ENCODE measurements at places on chromosomes 1 and 21.

GRCh38 chr1:245416781-245417180 lies 262.0 kb downstream of the KIF26B start:
- no peak for DNase-seq

GRCh38 chr1:176566004-176566975 lies 103.3 kb downstream of the PAPPA2 start:
- no peak for DNase-seq

DNA sequence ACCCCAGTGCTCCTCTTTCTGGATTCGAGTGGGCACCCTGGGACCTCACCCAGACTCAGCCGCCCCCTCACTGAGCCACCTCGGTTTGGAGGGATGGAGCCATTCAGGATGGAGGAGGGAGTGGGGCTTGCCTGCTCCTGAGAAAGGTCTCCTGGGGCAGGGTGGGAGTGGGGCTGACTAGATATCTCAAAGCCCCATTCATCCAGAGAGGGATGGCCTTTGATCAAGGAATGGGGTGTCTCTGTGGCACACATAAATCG lies 10.1 kb upstream of the SPSB1 start:
- no peak for DNase-seq

DNA sequence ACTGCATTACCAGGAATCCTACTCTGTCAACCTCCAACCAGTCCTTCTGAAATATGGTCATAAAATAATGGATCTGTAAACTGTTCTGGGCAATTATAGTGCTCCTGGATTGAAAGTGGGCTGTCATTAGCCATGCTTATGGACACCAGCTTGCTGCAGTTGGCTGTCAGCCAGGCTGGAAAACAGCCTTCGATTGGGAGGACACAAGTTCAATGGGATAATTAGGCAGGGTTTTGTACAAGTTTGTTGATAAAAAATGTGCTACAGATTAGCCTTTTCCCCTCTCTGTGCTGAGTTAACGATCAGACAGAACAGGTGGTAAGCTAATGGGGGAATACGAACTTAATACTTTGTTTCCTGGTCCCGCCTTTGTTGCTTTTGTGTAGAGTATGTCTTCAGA lies 413.9 kb downstream of the DUSP10 start:
- DNase-seq = no peak

- DNase-seq = peak; percentile 33
Observed at GRCh38 chr1:21368515-21369289, 71.2 kb upstream of the NBPF3 start.

DNA sequence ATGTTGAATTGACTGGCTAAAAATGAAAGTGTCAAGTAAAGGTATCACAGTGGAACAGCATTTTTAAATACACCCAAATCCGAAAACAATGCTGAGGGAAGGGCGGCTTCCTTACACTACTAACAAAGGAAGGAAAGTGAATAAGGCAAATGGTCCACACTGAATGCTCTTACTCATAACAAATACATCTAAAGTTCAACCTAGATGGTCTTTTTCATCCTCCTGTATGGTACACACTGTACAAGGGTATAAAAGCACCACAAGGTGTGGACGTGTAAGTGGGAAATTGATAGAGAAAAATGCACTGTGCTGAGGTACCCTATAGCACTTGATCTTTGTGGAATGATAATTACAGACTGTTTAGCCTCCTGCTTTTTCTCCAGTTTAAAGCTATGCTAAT lies 7.1 kb upstream of the PALMD start:
- DNase-seq = no peak

DNA sequence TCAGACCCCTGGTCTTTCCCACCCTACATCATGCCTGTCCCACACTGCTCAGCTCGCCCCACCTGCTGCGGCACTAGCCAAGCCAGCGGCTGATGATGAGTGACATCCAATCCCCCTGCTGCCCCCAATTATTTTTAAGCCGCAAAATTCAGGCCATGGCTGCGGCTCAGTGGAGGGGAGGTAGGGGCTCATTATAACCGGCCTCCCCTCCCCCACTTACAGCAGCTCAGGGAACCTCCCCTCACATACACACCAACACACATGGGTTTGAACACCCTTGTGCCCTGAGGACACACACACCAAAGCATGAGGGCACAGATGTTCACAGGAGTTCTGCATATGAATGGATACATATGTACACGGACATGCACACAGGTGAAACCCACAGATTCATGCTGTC lies 5.3 kb downstream of the ADGRB2 start:
- DNase-seq = no peak

DNA sequence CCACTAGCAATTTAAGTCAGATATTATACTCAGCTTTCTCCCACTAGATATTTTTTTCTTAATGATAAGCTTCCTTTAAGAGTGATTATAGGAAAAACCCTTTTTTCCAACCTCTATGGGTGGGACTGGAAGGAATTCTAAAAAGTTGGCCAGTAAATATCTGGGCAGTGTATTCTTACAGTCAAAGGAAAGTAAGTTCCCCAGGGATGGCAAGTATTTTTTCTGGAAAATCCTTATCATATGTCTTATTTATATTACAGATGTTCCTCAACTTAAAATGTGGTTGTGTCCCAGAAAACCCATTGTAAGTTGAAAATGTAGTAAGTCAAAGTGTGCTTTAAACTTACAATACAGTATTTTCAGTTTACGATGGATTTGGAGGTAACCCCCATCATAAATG lies 29.2 kb downstream of the CMPK1 start:
- DNase-seq = no peak

GRCh38 chr1:85360730-85361493 lies 84.5 kb upstream of the BCL10 start:
- no peak for DNase-seq

- no peak for DNase-seq
Observed at GRCh38 chr1:230068952-230069684, 2.1 kb downstream of the GALNT2 start.

DNA sequence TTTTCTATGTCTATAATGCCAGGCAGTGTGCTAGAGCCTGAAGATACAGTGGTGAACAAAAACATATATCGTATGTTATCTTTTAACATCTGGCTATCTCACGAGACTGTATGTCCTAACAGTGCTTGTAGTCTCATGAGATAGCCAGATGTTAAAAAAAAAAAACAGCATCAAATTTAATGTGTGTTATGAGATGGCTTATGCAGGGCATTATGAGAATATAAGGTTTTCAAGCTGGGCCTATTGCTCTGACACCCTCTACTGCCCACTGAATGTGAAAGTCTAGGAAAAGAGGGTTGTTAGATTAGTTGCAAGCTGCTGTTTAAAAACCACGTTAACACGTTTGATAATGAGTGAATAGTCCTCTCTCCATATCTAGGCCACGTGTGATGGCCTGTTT lies 109.8 kb downstream of the CACHD1 start:
- no peak for DNase-seq

- no peak for DNase-seq
Observed at GRCh38 chr1:156933136-156933535, 12.7 kb downstream of the LRRC71 start.

- no peak for DNase-seq
Observed at GRCh38 chr1:208047975-208048374, 137.1 kb upstream of the CD34 start.

DNA sequence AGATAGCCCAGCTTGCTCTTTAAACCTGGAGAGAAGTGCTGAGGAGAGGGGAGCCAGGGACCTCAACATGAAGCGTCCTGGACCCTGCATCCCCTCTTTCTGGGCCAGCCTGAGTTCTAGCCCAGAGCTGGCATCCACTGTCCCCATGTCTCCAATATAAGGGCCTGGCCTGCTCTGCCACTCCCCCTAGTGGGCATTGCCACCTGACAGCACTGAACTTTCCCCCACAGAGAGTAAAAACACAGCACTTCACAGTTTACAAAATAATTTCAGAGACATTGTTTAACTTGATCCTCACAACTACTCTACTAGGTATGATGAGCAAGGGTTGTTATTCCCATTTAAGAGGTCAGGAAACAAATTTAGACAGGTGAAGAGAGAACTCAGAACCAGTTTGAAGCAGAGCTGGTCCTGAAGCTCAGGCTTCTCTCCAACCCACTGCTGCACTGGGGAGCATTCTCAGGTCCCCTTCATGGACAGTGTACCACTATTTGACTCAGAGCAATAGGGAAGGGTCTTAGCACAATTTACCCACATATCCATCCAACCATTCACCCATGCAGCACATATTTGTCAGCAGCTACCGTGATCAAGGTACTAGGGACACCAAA lies 151.2 kb downstream of the DMRTA2 start:
- DNase-seq = no peak

GRCh38 chr1:157984469-157984868 lies 9.0 kb upstream of the KIRREL1 start:
- DNase-seq = no peak

GRCh38 chr1:181064702-181065101 lies 23.8 kb upstream of the IER5 start:
- DNase-seq = no peak

DNA sequence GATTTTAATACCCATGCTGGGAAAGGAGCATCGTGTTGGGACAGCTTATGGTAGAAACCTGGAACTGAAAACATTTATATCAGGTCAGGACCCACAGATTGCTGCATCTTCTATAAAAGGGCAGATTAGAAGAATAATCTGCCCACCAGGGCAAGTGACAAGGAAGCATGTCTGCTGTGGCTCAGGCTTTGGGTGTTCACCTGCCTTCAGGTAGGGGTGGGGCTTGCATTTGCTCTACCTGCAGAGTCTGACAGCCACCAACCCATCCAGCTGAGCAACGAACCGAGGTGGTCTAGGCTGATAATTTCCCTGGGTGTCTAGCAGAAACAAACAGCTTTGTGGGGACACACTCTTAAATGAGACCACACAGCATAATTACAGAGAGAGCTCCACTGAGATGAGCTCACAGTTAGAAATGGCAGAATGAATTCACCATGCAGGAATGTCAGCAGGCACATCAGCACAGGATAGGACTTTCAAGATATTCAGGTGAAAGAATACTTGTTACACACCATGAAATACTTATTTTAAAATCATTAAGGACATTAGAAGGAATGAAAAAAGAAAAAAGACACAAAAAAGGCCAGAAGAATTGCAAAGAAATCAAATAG lies 36.1 kb upstream of the B3GALT5 start:
- DNase-seq = no peak
